Colonic mucosa (tissue), 4 donors: ENCODE measurements at places on chromosomes 6 and 20. TPM values are rescaled to one million over a fixed set of nuclear protein-coding genes. Genes with fewer than 3 reads are reported as not detected.
A peak's percentile ranks its signal among the peaks of the same experiment; 100 is the strongest.

DNA sequence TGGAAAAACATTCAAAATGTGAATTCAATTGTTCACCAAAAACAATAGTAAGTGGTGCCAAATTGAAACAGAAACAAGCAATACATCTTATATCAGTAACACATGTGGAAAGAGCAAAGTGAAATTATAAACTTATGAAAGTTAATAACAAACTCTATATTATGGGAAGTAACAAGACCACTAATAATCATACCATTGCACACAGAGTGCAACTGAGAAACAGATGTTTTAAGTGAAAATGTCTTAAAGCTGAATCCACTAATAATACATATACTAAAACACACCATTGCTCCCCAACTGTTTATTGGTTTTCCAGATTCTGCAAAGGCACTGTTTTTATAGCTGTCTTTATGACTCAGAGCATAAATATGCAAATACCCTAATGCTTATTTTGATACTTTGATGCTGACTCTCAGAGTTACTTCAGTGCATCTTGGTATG is 292.3 kb downstream of the RFPL4B start:
- no peak for DNase-seq

- no peak for DNase-seq
Observed at GRCh38 chr6:107101686-107102413, 13.5 kb downstream of the BEND3 start.

DNA sequence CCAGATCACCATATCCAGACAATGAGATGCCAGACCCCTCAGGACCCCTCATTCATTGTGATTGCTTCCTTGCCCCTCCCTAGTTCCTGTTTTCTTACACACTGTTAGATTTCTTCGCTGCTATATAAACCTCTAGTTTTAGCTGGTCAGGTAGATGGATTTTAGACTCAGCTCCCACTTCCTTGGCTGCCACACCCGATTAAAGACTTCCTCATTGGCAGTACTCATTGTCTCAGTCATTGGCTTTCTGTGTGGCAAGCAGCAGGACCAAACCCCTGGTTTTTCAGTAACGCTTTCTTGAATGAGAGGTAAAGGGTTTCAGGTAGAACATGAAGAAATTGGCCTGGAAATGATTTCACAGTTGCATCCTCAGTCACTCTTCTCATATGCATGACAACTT is 47.9 kb downstream of the QRSL1 start:
- peak; percentile 63 for DNase-seq

The WFDC2 gene
- total RNA-seq: 117 TPM

The CLDN20 gene
- total RNA-seq: not detected

DNA sequence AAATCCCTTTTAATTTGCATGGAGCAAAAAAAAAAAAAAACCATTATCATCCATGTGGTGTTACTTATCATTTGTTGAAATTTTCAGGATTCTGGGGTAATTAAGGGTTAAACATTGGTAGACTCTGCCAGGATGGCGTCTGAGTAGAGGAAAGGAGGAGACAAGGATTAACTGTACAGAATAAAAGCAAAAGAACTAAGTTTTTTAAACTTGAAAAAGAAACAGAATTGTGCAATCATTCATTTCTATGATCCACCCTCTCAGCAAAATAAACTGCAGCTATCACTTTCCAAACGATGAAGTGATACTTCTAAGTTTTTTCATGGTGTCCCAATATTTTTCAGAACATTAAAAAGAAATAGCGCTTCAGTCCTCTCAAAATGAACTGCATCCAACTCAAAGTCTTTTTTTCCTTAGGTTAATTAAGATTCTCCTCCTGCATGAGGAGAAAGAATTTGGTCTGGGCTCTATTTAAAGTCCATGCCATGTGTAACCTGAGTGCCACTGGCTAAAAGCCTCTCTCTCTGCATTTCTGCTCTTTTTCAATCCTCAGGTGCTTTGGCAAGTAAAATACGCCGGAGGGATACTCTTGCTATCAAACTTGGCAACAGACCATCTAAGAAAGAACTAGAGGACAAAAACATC is 69.5 kb upstream of the LTV1 start:
- no peak for DNase-seq

The PRL gene
- total RNA-seq: not detected

DNA sequence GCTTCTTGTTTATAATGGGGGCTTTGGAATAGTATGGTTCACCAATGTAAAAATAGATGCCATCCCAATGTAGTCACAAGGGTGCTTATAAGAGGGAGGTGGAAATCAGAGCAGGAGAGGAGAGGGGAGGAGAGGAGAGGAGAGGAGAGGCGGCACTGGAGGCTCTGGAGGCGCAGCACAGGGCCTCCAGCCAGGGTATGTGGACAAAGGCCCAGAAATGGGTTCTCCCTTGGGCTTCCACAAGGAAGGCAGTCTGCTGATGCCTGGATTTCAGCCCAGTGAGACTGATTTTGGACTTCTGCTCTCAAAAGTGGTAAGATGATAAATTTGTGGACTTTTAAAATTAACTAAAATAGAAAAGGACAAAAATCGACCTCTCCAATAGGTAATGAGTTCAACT is 116.8 kb downstream of the RNASET2 start:
- no peak for DNase-seq

- DNase-seq: no peak
Observed at GRCh38 chr6:38057994-38058393, 238.5 kb downstream of the ZFAND3 start.

DNA sequence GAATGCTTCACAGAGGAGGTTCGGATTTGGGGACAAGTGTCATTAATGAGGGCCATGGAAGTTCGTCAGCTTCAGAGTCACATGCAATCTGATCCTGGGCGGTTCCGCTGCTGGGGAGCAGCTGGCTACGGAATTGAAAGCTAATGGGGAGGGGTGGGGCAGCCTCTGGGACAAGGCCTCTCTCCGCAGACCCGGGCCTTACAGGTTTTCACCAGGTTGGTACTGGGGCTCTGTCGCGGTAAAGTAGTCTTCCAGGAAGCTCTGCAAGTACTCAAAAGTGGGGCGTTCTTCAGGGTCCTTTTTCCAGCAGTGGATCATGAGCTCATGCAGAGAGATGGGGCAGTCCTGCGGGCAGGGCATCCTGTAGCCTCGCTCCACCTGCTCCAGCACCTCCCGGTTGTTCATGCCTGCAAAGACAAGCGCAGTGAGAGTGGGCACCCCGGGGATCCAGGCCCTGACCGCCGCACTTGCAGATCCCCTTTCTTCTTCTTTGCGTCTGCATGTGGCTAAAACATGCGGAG is 55.9 kb upstream of the TRAF3IP2 start:
- peak; percentile 55 for DNase-seq

The COL11A2 gene
- total RNA-seq: 0.13 TPM

The MTCH1 gene
- total RNA-seq: 197 TPM

DNA sequence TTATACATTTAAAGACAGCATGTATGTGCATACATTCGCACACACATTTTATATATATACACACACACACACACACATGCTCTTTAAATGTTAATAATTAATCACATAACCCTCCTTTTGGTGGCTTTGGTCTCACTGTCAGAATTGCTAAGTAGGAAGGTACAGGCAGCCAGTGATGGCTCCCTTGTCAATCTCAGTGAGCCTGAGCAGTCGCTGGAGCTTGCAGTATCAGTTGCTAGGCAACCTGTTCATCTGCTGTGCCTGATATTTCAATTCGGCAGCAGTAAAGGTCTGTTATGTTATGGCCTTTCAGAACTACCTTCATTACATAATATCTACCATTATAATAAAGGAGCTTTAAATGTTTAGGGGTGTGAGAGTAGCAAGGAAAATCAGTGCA is 374.3 kb downstream of the LMBRD1 start:
- no peak for DNase-seq

- DNase-seq: no peak
Observed at GRCh38 chr20:36540551-36541211, 638 bp upstream of the MYL9 start.

DNA sequence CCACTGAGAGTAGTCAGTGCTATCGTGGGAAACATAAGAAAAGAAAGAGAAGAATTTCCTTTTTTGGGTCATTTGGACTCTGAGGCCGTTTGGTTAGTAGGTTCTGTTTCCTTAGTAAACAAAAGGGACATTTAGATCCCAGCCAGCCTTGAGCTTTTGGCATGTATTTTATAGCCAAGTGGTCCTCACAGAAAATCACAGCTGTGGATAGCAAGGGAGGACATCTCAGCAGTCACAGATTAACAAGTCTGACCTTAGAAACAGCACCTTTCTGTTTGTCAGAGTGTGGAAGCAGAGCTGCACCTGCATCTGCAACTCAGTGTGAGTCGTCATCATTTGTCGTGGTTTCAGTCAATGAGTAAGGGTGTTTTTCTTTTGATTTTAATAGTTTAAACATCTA is 40.5 kb downstream of the FAM120B start:
- DNase-seq: no peak

GRCh38 chr6:24431045-24431451 is 28.3 kb downstream of the MRS2 start:
- peak; percentile 28 for DNase-seq

DNA sequence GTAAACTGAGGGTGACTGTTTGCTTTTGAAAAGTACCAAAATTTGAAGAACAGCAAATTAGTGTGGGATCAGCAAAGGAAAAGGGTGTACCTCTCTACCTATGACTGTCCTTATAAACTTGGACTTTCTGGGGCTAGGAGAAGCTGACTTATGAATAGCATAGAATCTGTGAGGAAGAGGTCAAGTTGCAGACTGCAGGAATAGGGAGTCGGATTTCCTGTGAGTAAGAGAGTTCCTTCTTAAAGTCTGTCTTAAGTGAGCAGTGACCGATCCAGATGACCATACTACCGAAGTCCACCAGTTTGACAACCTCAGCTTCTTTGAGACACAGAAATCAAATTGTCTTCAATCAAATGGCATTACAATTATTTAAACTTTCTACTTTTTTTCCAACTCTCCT is 708.7 kb downstream of the UTRN start:
- no peak for DNase-seq

DNA sequence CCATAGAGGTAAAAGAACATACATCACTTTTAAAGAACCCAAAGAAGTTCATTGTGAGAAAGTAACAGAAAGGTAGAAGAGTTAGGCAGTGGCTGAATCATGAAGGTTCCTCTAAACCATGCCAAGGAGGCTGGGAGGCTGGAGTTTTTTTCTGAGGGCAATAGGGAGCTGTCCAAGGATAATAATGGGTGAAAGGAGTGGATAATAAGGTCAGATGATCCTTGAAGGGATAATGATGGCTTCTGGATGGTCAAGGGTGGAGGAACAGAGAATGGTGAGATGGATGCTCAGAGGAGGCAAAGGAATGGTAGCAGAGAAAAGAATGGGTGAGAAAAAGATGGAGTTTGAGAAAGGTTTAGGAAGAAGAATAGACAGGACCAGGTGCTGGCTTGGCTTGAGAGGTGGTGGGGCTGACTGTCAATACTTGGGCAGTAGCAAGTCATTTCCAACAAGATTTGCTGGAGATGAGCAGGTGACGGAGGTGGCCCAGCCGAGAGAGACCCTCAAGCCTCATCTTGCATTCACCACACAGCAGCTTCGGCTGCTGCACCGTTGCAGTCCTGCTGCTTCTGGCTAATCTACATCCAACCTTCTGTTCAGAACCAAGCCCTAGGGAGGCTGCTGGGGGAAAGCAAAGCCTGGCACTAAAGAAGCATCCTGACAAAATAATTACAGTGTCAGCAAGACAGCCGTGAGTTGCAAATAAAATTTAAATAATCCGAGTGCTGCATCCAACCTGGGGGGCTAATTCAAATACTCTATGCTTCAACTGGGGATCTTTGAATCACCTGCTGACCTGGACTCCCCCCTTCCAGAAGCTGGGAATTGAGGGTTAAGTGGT is 131.2 kb upstream of the KCNG1 start:
- no peak for DNase-seq

DNA sequence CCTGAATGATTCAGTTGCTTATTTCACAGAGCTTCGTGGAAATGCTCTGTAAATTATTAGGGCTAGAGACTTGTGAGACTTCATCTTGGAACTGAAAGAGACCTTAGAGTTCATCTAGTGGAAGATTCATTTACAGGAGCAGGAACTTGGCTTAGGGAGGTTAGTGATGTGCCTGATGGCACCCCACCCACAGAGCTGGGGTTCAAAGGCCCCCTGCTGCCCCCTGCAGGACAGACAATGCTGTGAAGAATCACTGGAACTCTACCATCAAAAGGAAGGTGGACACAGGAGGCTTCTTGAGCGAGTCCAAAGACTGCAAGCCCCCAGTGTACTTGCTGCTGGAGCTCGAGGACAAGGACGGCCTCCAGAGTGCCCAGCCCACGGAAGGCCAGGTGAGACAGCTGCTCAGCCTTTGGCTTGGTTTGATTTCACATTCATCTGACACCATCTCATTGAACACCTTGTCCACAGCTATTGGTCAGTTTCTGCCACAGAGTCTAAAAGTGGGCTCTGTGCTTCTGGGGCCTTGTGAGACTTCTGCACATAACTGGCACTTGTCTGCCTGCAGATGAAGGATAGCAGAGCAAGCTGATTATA is 25.1 kb downstream of the MYBL2 start:
- peak; percentile 75 for DNase-seq

The SLC24A3 gene
- total RNA-seq: 3.6 TPM

- no peak for DNase-seq
Observed at GRCh38 chr6:87826424-87826823, 124.4 kb upstream of the AKIRIN2 start.

DNA sequence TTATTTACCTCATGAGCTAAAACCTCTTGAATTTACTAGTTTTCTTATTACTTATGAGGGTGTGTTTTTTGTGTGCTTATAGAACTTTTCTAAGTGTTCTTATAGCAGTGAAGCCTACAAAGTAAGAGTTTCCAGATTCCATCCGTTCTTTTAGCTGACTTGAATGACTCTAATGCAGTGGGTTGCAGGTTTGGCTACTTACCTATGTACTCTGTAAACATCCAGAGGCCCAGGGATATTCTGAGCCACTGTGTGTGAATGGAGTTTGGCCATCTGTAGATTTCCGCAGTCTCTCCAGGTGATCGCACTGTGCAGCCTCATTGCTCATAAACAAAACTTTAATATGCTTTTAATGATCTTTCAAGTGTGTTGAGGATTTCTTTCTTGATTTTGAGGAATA is 157.8 kb downstream of the MYO6 start:
- DNase-seq: no peak

- no peak for DNase-seq
Observed at GRCh38 chr6:106252687-106253086, 72.9 kb downstream of the ATG5 start.
